ENCODE measurements at places on chromosomes 3 and 15. TPM values are rescaled to one million over a fixed set of nuclear protein-coding genes. Genes with fewer than 3 reads are reported as not detected.
A peak's percentile ranks its signal among the peaks of the same experiment; 100 is the strongest.

- DNase-seq = no peak
These were observed 20.3 kb upstream of the IL16 start for GRCh38 chr15:81176291-81176893.

TTLL13 gene
- total RNA-seq = not detected

GRCh38 chr3:133979553-133979952, 50.2 kb downstream of the SLCO2A1 start:
- DNase-seq = no peak

- DNase-seq = no peak
These were observed 28.6 kb upstream of the UTS2B start for GRCh38 chr3:191358929-191359328.

- DNase-seq = no peak
These were observed at the start of gene C2CD4A for GRCh38 chr15:62066663-62067447. Gene C2CD4A (plus strand): TSS chr15:62066977. CDS start chr15:62067614, 637 bp downstream.

PP2D1 gene
- total RNA-seq = not detected

OXSM gene
- 24.5 TPM for total RNA-seq

SOX14 gene
- not detected for total RNA-seq

GOLGA8O gene
- total RNA-seq = not detected

MAGEF1 gene
- total RNA-seq = 83.9 TPM

DNA sequence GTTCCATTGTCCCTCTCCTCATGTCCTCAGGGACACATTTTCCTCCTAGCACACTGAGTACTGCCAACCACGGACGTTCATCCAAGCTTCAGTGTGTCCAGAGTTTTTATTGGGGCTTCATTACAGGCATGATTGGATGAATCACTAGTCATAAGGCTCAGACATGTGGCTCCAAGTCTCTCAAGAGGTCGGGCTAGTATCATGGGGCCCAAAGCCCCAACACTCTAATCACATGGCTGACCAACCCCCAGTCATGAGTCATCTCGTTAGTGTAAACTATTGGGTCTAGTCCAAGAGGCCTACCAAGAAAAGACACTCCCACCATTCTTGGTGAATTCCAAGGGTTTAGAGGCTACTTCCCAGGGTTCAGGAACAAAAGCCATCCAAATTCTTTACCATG, 4.4 kb downstream of the TERC start:
- peak; percentile 74 for DNase-seq

P2RY14 gene
- total RNA-seq = 0.05 TPM

- DNase-seq = no peak
These were observed 2.0 kb downstream of the MGLL start for GRCh38 chr3:127820221-127820825.

DNA sequence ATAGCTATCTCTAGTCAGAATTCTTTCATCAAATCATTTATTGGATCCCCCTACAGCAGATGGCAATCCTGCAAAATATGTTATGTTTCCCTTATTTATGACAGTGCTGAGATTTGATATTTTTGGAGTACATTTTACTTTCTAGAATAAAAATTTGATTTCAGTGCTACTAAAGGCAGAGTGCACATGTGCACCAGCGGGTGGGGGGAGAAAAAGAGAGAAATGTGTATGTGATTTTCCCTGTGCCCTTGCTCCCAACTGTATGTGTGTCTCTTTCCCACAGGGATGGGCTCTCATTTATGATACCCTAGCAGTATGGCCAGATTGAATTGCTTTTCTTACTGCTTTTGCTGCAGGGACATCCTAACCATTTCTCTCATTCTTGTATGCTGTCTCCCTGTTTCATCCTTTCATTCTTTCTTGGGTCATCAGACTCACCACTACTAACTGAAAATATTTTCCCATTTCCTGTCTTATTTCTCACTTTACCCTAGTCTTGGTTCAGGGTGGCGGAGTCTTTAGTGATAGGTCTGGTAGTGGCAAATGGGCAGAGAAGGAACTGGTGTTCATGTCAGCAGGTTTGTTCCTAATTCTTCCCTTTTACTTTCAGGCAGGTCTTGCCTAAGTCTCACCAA, 140.7 kb downstream of the TCF12 start:
- DNase-seq = no peak

ARL14 gene
- total RNA-seq = 0.43 TPM

- no peak for DNase-seq
These were observed 7.0 kb downstream of the RTP3 start for GRCh38 chr3:46504789-46505188.

- DNase-seq = no peak
These were observed 36.8 kb downstream of the CCR3 start for GRCh38 chr3:46278816-46279672.

AQP9 gene
- total RNA-seq = not detected

Data from A172 (cell line).